ENCODE measurements at places on chromosomes 6 and 20.

GRCh38 chr20:48984575-48985219 is 61.4 kb upstream of the CSE1L start:
- no peak for DNase-seq

- no peak for DNase-seq
These were observed 44.6 kb upstream of the SEC63 start for GRCh38 chr6:108002365-108003221.

GRCh38 chr20:51804754-51805153 is 2.4 kb upstream of the SALL4 start:
- no peak for DNase-seq

GRCh38 chr20:57008217-57008616 is 258.2 kb downstream of the BMP7 start:
- no peak for DNase-seq

DNA sequence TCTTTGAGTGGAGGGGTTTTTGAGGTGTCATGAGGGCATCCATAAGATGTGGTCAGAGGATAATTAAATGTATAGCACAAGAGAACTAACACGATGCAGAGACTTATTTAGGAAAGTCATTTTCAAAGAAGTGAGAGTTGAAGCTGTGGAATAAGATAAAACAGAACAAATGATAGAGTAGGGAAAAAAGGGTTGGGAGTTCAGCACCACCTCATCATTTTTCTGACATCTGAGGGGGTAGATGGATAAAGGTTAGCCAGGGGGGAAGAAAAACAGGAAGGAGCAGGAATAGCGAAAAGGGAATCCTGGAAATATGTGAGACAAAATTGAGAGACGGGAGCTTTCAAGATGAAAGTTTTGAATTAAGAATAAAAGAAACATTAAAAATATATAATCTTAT is 434.2 kb downstream of the NKAIN2 start:
- DNase-seq: no peak

- no peak for DNase-seq
These were observed 2.7 kb downstream of the TEAD3 start for GRCh38 chr6:35494161-35494563.

- DNase-seq: no peak
These were observed 17.8 kb downstream of the TOMM34 start for GRCh38 chr20:44942264-44942973.

DNA sequence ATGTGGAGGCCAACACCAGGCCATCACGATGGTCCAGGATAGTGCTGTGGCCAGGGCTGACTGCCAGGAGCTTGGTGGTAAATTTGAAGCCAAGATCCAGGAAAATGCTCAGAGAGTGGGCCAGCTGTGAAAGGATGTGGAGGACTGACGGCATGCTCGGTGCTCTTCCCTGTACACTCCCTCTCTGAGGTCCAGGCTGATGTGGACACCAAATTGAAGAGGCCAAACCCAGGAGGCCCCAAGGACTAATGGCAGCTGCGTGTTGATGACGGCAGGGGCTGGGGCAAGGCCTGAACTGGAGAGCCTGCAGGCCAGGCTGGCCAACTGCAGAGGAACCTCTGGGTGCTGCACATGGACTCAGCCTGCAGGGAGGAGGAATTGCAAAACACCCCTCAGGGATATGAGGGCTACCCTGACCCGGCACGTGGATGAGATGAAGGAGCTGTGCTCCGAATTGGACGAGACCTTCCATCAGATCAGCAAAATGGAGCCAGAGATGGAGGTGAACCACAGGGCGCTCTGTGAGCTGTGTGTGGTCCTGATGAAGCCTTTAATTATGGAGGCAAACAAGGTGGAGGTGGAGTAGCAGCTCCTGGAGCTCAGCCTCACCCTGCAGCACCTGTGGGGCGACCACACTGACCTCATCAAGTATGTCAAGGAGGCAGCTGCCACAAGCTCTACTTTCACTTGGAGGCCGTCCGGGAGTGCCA is 6.9 kb upstream of the RAET1E start:
- DNase-seq: no peak

DNA sequence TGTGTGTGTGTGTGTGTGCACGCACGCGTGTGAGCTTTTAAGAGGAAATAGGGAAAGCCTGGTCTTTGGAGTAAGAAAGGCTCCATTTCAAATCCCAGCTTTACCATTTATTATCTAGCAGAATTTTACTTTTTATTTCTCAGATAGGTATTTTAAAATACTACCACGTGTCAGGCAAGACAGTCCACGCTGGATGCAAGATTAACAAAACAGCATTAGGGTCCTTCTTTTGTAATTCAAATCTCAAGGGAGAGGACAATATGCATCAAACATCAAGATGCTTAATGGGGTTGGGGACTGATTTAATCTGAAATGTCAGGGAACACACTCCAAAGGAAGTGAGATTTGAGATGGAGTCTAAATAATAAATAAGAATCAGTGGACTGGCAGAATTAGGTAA is 768.8 kb downstream of the PHF3 start:
- DNase-seq: no peak

GRCh38 chr6:121857551-121857950 is 422.1 kb downstream of the GJA1 start:
- DNase-seq: no peak

GRCh38 chr6:14290041-14290771 is 172.6 kb downstream of the CD83 start:
- DNase-seq: no peak

- DNase-seq: no peak
These were observed 162.6 kb downstream of the MMUT start for GRCh38 chr6:49300443-49300842.

GRCh38 chr6:107578642-107579341 is 88.9 kb downstream of the SOBP start:
- no peak for DNase-seq

DNA sequence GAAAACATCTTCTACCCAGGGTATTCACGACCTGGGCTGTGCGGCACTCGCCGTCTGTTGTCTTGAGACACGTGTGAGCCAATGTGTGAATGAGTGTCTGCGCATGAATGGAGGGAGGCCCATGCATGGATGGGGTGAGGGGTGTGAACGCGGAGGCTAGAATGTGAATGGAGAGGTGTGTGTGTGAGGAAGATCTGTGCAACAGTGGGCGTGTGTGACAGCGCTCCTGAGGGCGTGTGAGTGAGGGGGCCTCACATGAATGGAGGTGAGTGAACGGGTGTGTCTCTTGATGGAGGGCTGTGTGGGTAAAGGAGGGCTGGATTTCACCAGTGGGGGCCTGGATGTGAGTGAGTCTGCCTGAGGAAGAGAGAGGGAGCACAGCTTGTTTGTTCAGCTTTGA is 146.0 kb downstream of the LRFN2 start:
- no peak for DNase-seq

Data from stimulated activated CD8-positive, alpha-beta memory T cell treated with anti-CD3 and anti-CD28 coated beads, Interleukin-4, amount 100 ng/mL, for 1 hour (primary cell).